ENCODE measurements at places on chromosomes 4 and X.

DNA sequence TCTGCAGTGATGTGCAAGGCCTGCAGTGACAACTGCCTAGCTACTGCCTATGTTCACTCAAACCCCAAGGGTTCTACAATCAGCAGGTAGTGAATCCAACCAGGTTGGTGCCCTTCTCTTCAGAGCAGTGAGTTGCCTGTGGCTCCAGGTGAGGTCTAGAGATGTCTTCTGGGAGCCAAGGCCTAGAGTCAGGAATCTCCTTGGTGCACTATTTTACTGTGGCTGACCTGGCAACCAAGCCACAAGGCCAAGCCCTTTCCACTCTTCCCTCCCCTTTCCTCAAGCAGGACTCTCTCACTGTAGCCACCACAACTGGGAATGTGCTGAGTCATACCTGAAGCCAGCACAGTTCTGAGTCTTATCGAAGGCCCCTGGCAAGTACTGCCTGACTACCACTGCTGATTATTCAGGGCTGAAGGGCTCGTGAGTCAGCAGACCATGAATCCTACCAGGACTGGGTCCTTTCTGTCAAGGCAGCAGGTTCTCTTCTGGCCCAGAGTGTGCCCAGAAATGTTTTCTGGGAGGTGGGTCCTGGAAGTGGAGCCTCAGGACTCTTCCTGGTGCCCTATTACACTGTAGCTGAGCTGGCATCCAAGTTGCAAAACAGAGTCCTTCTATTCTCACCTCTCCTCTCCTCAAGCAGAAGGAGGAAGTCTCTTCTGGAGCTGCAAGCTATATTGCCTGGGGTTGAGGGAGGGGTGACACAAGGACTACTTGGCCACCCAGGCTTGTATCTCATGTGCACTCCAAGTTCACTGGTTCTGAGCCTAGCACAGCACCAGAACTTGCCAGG is 111.6 kb downstream of the BTC start:
- H3K27me3 ChIP-seq, result no peaks in the 10 kb centered on the region
- H3K4me3 ChIP-seq, result no peak overlapping the region
- H3K4me1 ChIP-seq, result peaks cover 6% of the 10 kb centered on the region
- peak; percentile 70 for DNase-seq
- H3K27ac ChIP-seq, result peak overlapping the region; percentile 6

DNA sequence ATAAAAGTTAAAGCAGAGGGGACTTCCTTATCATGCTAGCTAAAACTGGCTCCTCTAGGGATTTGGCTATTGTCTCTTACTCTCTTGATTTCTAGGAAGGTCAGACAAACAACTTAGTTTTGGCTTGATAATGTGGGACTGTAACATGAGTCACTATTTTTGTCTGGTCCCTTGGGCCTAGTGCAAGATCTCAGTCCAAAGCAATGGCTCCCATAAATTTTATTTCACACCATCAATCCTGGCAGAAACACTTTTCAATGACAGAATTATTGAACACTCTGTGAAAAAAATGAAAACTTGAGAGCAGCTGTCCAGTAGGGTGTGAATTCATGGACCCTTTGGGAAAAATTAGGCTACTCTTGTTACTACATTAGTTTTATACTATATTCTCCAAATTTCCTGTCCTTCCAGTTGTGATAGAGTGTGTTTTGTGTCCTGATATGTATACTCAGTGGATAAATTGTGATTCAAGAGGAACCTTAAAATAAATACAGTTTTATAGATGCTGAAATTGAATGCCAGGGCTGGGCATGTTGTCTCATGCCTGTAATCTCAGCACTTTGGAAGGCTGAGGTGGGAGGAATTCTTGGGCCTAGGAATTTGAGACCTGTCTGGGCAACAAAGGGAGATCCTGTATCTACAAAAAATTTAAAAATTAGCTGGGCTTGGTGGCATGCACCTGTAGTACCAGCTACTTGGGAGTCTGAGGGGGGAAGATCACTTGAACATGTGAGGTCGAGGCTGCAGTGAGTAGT is 10.8 kb upstream of the SNCA start:
- no peaks in the 10 kb centered on the region for H3K27me3 ChIP-seq
- no peak for DNase-seq
- H3K27ac ChIP-seq, result peak overlapping the region; percentile 75
- H3K36me3 ChIP-seq, result no peaks in the 10 kb centered on the region
- peaks cover 15% of the 10 kb centered on the region for H3K4me1 ChIP-seq

- H3K27me3 ChIP-seq, result no peaks in the 10 kb centered on the region
- no peak overlapping the region for H3K27ac ChIP-seq
- no peaks in the 10 kb centered on the region for H3K36me3 ChIP-seq
- no peak overlapping the region for H3K4me3 ChIP-seq
- no peak for DNase-seq
Measured at GRCh38 chr4:151922811-151923210, 162.0 kb upstream of the GATB start.

DNA sequence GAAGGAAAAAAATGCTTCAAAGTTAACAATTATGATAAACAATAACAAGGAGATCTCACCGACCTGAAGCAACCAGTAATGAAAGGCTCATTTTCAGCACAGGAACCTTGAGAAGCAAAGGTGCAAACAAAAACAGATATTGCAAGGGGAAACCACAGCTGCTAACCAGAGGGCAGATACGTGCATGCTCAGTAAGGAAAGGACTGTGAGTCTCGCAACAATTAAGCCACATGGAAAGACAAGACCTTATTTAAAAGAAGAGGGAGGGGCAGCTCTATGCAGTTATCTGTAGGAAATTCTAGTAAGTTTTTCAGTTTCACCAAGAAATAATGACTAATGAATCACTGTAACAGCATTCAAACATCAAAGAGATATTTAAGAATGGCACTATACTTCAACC is 19.3 kb downstream of the LRCH2 start:
- no peak overlapping the region for H3K27ac ChIP-seq
- DNase-seq, result no peak
- H3K4me1 ChIP-seq, result no peaks in the 10 kb centered on the region
- no peak overlapping the region for H3K4me3 ChIP-seq
- no peaks in the 10 kb centered on the region for H3K27me3 ChIP-seq
- no peaks in the 10 kb centered on the region for H3K36me3 ChIP-seq

GRCh38 chr4:109877400-109877799 is 29.5 kb downstream of the LRIT3 start:
- H3K27ac ChIP-seq, result no peak overlapping the region
- H3K4me3 ChIP-seq, result no peak overlapping the region
- no peaks in the 10 kb centered on the region for H3K27me3 ChIP-seq
- no peaks in the 10 kb centered on the region for H3K36me3 ChIP-seq
- no peak for DNase-seq
- H3K4me1 ChIP-seq, result no peaks in the 10 kb centered on the region

- H3K27me3 ChIP-seq, result no peaks in the 10 kb centered on the region
- H3K27ac ChIP-seq, result no peak overlapping the region
- peaks cover 25% of the 10 kb centered on the region for H3K36me3 ChIP-seq
- peak; percentile 49 for DNase-seq
Measured at GRCh38 chr4:2254665-2255500, 7.0 kb downstream of the MXD4 start.

DNA sequence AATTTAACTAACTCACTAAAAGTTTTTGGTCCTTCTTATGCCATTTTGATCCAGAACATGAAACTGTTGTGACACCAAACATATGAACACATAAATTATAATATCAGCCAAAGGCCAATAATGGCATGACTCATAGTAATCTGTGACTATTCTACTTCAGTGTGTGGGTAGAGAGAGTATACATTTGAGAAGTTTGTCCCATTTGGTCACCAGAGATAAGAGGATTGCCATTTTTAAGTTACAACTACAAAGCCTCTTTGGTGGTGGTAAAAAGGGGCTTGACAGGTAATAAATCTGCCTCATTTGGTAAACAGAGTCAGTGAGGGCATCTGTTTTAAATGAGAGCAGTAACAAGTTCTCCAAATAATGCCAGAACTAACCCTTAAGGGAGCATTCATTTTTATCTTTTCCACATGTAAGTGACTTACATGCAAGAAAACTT is 117.9 kb downstream of the TBC1D19 start:
- H3K27ac ChIP-seq, result no peak overlapping the region
- no peaks in the 10 kb centered on the region for H3K36me3 ChIP-seq
- H3K4me3 ChIP-seq, result no peak overlapping the region
- no peaks in the 10 kb centered on the region for H3K4me1 ChIP-seq

Data from RWPE2 (cell line).